ENCODE measurements at places on chromosomes 16 and 17.
A peak's percentile ranks its signal among the peaks of the same experiment; 100 is the strongest.

- DNase-seq, result peak; percentile 93
These were observed 8.9 kb downstream of the BAIAP2 start for GRCh38 chr17:81043725-81044427.

- DNase-seq, result no peak
These were observed 30.0 kb downstream of the NSMCE1 start for GRCh38 chr16:27238591-27238990.

DNA sequence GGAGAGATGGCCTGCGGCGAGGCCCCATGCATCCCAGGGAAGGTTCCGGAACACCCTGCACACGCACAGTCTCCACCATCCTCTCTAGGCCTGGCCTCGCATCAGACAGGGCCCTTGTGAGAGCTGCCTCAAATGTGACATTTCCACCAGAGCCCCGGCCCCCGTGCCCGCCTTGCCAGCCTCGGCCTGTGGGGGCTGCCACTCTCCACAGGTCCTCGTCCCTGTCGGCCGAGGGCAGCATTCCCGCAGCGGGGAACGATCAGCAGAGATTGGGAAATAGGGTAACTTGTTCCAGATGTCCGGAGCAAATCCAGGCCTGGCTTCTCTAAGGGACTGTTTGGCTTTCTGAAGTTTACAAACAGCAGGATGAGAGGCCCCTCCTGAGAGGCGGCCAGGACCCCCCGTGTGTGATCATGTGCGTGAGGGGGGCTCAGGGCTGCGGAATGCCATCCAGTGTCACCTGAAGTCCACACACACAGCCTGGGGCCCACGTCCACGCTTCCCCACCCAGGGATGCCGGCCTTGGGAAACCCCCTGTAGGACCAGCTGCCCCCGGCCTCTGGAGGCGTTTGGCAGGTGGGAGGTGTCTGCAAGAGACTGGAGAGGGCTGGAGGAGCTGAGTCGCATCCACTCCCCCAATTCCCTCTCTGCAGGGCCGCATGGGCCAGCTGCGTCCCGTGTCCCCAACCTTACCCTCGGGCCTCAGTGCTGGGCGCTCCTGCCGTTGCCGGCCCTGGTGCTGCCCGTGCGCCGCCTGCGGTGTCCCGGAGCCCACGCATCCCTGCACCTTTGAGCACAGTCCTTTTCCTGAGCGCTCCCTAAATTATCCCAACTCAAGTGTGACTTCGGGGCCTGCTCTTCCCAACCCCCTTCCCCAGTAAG lies 70.4 kb downstream of the ZDHHC7 start:
- no peak for DNase-seq

DNA sequence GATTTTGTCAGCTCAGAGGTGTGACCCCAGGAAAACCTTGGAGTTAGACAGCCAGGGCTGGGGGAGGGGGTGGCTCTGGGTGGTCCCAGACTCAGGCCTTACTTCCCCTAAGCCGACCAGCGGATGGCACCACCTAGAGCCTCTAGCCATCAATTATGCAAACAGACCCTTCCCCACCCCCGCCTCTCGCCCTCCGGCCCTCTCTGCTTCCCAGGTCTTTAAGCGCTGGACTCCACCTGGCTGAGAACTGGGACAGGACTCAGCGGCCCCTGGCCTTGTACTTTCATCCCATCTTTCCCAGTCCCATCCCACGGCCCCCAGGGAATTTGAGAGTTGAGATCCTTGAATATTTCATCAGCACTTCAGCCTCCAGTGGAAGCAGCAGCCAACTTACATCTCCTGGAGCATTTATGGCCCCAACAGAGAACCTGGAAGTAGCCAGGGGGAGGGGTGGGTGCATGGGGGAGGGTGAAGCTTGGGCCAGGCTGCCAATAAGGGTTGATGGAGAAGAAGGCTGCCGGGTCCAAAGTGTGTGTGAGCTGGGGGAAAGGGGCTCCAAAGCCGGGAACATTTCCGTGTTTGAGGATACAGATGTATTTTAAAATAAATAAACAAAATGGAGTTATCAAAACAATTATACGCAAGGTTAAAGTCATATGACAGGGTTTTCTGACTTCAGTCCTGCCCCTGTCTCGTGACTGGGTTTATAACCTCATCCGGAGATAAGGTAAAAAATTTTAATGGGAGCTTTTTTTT lies 7.5 kb upstream of the JUP start:
- no peak for DNase-seq

GRCh38 chr17:77893144-77894044 lies 65.1 kb upstream of the TNRC6C start:
- no peak for DNase-seq

All from upper lobe of left lung (tissue), 6 donors.